ENCODE measurements at places on chromosomes 12 and 14. TPM values are rescaled to one million over a fixed set of nuclear protein-coding genes. Genes with fewer than 3 reads are reported as not detected.
A peak's percentile ranks its signal among the peaks of the same experiment; 100 is the strongest.

DNA sequence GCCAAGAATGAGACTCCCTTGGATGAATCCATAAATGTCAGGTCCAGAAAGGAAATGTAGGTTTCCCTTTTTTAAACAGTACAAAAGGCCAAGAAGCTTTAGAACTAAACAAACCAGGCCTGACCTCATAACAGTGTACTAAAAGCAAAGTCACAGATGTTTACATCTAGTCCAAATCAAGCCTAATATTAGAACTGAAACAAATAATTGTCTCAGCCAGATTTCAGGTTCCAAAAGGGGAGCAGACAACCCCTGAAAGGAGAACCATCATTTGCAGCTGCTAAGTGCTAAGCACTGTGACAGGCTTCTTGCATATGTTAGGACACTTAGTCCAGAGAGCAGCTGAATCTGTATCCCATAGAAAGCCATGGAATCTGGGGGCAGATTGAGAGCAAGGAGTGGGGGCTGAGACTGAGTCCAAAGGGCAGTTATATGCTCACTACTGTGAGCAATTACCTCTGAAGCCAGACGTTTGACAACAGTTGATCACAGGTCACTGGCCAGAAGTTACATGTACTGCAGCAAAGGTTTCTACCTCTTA lies 90.1 kb downstream of the STXBP6 start:
- DNase-seq: no peak

DNA sequence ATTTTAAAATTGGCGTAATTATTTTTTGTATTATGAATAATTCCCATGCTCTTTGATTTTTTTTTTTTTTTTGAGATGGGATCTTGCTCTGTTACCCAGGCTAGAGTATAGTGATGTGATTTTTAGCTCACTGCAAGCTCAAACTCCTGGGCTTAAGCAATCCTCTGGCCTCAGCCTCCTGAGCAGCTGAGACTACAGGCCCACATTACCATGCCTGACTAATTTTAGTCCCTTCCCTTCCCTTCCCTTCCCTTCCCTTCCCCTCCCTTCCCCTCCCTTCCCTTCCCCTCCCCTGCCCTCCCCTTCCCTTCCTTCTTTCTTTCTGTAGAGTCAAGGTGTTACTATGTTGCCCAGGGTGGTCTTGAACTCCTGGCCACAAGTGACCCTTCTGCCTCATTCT lies 9.4 kb upstream of the KIF26A start:
- no peak for DNase-seq

DNA sequence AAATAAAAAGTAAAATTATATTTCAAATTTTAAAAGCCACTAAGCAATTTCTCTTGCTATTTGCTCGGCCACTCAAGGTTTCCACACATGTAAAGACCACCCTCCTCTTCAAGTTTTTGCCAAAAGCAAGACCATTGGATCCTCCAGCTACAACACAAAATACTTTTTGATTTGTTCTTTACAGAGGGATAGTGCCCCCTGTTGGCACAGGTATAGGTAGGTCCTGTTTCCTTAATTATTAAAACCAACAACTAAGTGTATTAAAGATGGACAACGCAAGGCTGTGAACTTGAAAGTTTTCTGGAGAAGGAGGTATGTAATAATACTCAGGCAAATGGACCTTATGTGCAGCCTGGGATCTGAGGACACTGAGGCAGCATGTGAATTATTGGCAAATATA lies 23.8 kb downstream of the ATP6V1D start:
- DNase-seq: peak; percentile 59

Gene ABHD12B
- total RNA-seq: 4.8 TPM

Gene SRRM4
- 0.76 TPM for total RNA-seq

Gene VDR
- 0.04 TPM for total RNA-seq

GRCh38 chr12:104738776-104739642 lies 219.1 kb downstream of the SLC41A2 start:
- no peak for DNase-seq

GRCh38 chr12:117144599-117144998 lies 45.4 kb upstream of the TESC start:
- DNase-seq: no peak

- no peak for DNase-seq
Measured at GRCh38 chr12:18262514-18262913, 1.2 kb downstream of the PIK3C2G start.

GRCh38 chr12:32671930-32672780 lies 6.9 kb upstream of the DNM1L start:
- peak; percentile 79 for DNase-seq
